D721Med (cell line): ENCODE measurements at places on chromosomes 3 and 15.

GRCh38 chr15:72833561-72833960, 50.0 kb upstream of the ADPGK start:
- DNase-seq: no peak

GRCh38 chr3:74135808-74136207, 478.7 kb downstream of the CNTN3 start:
- no peak for DNase-seq

DNA sequence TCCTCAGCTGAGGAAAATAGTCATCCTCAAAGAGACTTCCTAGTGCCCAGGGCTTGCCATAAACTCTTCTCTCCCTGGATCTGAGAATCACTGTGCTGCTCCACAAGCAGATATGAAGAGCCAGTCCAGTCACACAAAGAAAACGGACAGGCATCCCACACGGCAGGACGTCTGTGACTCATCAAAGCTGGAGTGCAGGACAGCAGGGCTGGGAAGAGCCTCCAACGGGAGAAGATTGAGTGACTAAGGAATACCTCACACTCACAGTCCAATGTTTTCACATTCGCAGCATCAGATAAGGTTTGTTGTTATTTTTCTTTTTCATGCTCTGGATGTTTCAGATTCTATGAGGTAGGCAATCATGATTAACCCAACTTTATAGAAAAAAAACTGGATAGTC, 57.8 kb downstream of the NEK10 start:
- no peak for DNase-seq

- no peak for DNase-seq
Measured at GRCh38 chr15:78016860-78017259, 60.7 kb downstream of the TBC1D2B start.

- no peak for DNase-seq
Measured at GRCh38 chr3:126510308-126510910, 7.2 kb downstream of the UROC1 start.

GRCh38 chr3:132241776-132242514, 75.3 kb upstream of the ACP3 start:
- no peak for DNase-seq

- no peak for DNase-seq
Measured at GRCh38 chr15:90463381-90463780, 66.3 kb upstream of the CRTC3 start.

DNA sequence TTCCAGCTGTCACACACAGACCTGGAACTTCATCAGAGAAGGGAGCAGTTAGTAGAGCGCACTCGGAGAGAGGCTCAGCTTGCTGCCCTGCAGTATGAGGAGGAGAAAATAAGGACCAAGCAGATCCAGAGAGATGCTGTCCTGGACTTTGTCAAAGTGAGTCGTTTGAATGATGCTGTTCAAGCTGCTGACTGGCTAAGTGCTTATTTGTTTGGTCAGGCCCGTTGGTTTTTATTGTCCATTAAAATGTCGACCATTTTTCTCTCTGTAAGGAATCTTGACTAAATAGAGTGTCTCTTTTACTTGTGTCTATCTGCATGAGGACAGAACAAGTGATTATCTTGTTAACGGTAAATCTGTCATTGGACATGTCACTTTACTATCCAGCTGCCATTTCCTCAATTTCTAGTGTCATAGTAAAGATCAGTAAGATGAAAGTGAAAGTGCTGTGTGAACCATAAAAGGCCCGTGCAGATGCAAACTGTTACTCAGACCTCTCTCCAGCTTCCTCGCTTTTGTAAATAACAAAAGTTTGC, 56.9 kb downstream of the LRCH3 start:
- no peak for DNase-seq
